Endothelial cell of umbilical vein (primary cell): ENCODE measurements at places on chromosomes 4 and X. TPM values are rescaled to one million over a fixed set of nuclear protein-coding genes. Genes with fewer than 3 reads are reported as not detected.

Gene LANCL3
- polyA plus RNA-seq, result 0.08 and 0.12 TPM in 2 replicates

DNA sequence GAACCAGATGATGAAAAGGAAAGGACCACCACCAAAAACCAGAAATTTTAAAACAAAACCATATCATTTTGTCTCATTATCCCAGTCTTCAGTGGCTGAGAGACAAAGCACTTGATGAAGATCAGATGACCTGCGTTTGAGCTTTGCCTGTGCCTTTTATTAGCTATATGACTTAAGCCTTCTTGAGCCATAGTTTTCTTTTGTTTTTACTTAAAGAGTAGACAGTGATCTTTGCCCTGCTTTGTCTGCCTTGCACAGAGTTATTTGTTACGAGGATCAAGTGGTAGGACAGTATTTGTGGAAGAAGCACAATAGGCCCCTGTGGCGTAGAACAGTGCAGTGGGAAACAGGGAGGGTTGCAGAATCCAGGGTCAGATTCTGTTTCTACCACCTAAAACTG lies 89.9 kb downstream of the SLC10A6 start:
- no peak overlapping the region for H3K4me3 ChIP-seq
- no peaks in the 10 kb centered on the region for H3K4me1 ChIP-seq
- H3K27ac ChIP-seq, result no peak overlapping the region
- no peaks in the 10 kb centered on the region for H3K27me3 ChIP-seq
- DNase-seq, result no peak
- no peaks in the 10 kb centered on the region for H3K36me3 ChIP-seq

DNA sequence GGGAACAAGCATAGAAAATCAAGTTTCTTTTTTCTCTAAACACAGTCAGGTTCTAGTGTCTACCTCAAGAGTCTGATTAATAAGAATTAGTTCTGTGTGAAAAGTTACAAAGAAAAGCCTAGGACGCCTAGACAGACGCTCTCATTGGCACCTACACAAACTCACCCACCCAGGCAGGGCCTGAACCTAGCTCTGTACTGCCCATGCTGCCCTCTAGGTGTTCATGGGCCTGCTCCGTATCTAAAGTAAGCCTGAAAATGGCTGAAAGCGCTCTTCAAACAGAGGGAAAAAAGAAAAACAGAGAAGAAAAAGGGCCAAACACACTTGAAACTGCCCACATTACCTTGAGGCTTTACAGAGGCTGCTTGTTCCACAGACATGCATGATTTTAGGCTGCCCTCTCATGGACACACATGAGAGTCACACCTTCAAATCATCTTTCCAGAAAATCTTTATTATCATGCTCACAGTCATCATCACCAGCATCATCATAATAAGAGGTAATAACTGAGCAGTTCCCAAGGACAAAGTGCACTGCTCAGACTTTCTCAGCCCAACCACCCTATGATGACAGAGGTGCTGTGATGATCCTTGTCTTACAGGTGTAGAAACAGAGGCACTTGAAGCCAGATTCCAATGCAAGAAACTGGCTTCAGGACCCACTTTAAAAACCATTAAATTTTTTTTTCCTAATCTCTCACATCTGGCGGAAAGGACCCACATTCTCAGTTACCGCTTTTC lies 49.6 kb downstream of the MAP7D2 start:
- no peaks in the 10 kb centered on the region for H3K27me3 ChIP-seq
- H3K27ac ChIP-seq, result no peak overlapping the region
- no peaks in the 10 kb centered on the region for H3K36me3 ChIP-seq
- peak; percentile 11 for DNase-seq
- peaks cover 4% of the 10 kb centered on the region for H3K4me1 ChIP-seq

DNA sequence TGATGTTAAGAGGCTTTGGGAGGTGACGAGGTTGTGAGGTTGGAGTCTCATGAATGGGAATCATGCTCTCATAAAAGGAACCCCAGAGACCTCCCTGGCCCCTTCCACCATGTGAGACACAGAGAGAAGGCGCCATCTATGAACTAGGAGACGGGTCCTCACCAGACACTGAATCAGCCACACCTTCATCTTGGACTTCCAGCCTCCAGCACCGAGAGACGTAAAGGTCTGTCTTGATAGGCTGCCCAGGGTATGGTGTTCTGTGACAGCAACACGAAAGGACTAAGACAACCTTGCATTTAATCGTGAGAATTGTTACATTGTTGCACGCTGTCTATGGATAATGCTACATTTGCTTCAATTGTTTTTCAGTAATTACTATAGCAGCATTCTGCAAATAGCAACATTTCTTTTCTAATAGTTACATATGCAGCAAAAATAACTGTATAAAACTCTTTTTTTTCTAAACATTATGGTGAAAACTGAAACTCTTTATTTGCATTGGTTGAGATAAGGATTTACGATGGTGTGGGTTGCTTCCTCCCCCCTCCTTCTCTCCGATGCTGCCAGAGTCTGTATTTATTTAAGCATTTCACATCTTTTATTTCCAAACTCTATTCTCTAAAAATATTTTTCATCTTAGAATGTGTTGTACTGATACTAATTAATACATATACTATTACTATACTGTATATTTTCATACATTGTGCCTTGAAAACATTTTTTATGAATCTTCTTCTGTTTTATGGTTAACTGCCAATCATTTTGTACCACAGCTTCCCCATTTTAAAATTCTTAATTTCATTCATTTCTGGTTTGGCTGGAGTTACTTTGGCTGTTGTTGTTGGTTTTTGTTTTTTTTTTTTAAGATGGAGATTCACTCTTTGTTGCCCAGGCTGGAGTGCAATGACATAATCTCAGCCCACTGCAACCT lies 26.4 kb upstream of the AKAP17A start:
- no peak overlapping the region for H3K4me3 ChIP-seq
- no peaks in the 10 kb centered on the region for H3K27me3 ChIP-seq
- no peak for DNase-seq
- H3K27ac ChIP-seq, result no peak overlapping the region
- H3K36me3 ChIP-seq, result no peaks in the 10 kb centered on the region

GRCh38 chr4:105963461-105964400 lies 68.5 kb downstream of the NPNT start:
- H3K36me3 ChIP-seq, result no peaks in the 10 kb centered on the region
- no peak for DNase-seq
- no peaks in the 10 kb centered on the region for H3K4me1 ChIP-seq
- no peak overlapping the region for H3K4me3 ChIP-seq
- no peak overlapping the region for H3K27ac ChIP-seq

DNA sequence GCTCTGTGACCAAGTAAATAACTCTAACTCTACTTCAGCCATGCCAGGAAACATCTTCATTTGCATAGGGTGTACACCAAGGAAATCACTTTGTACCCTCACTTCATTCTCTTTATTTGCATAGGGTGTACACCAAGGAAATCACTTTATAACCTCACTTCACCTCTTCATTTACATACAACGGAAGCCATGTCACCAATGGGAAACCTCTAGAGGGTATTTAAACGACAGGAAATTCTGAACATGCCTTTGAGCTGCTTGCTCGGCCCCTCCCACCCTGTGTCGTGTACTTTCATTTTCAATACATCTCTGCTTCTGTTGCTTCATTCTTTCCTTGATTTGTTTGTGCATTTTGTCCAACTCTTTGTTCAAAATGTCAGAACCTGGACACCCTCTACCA lies 848.1 kb upstream of the FRG1 start:
- DNase-seq, result no peak
- H3K4me3 ChIP-seq, result no peak overlapping the region
- H3K36me3 ChIP-seq, result no peaks in the 10 kb centered on the region
- no peaks in the 10 kb centered on the region for H3K4me1 ChIP-seq
- H3K27me3 ChIP-seq, result no peaks in the 10 kb centered on the region

GRCh38 chr4:14771504-14772175 lies 230.6 kb upstream of the CPEB2 start:
- H3K4me1 ChIP-seq, result no peaks in the 10 kb centered on the region
- H3K27ac ChIP-seq, result no peak overlapping the region
- H3K4me3 ChIP-seq, result no peak overlapping the region
- DNase-seq, result no peak

Gene NXF2
- polyA plus RNA-seq, result not detected in 2 replicates

- H3K36me3 ChIP-seq, result no peaks in the 10 kb centered on the region
- peak; percentile 72 for DNase-seq
- H3K27ac ChIP-seq, result peak overlapping the region; percentile 41
- no peaks in the 10 kb centered on the region for H3K27me3 ChIP-seq
- no peak overlapping the region for H3K4me3 ChIP-seq
These were observed 107.3 kb downstream of the AMMECR1 start for GRCh38 chrX:110210417-110211139.

DNA sequence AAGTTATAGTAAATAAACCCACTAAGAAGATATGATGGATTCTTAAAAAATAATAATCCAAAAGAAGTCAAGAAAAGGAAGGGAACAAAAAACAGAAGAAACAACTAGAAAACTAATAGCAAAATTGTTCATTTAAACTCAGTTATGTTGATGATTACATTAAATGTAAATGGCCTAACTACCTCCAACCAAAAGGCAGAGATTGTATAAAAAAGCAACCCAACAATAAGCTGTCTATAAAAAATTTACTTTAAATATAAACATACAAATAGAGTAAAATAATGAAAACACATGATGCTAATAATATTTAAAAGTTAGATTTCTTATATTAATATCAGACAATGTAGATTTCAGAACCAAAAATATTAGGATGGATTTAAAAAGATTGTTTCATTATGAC lies 340.6 kb downstream of the CAMK2D start:
- no peaks in the 10 kb centered on the region for H3K27me3 ChIP-seq
- H3K4me3 ChIP-seq, result no peak overlapping the region
- H3K4me1 ChIP-seq, result no peaks in the 10 kb centered on the region
- no peak for DNase-seq
- no peaks in the 10 kb centered on the region for H3K36me3 ChIP-seq

DNA sequence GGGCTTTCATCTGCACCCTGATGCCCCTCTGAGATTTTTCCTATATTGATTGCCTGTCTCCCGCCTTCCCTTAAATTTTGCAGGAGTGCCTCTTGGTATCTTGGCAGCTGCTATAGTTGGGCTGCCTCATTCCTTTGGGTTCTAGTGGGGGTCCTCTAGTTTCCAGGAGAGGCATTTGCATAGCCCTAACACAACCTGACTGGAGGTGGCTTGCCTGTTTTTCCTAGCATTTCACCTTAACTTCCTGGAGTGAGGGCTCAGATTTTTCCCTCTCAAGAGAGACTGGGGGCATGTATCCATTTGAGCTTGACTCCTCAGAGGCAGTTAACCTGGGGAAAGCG lies 46.0 kb downstream of the UGT2A3 start:
- DNase-seq, result no peak
- H3K4me3 ChIP-seq, result no peak overlapping the region
- H3K27ac ChIP-seq, result no peak overlapping the region
- no peaks in the 10 kb centered on the region for H3K27me3 ChIP-seq

GRCh38 chr4:128244379-128244778 lies 43.2 kb downstream of the PGRMC2 start:
- H3K27ac ChIP-seq, result no peak overlapping the region
- H3K36me3 ChIP-seq, result no peaks in the 10 kb centered on the region
- no peaks in the 10 kb centered on the region for H3K27me3 ChIP-seq
- no peak overlapping the region for H3K4me3 ChIP-seq

- H3K27ac ChIP-seq, result no peak overlapping the region
- H3K36me3 ChIP-seq, result no peaks in the 10 kb centered on the region
- no peak for DNase-seq
- H3K4me1 ChIP-seq, result no peaks in the 10 kb centered on the region
These were observed 30.8 kb upstream of the PGM2 start for GRCh38 chr4:37795581-37796195.

GRCh38 chr4:52822972-52823701 lies 39.0 kb upstream of the RASL11B start:
- H3K27me3 ChIP-seq, result no peaks in the 10 kb centered on the region
- no peaks in the 10 kb centered on the region for H3K4me1 ChIP-seq

Gene CCNB3
- polyA plus RNA-seq, result 1.5 and 1.9 TPM in 2 replicates

- H3K4me1 ChIP-seq, result no peaks in the 10 kb centered on the region
- peaks cover 2% of the 10 kb centered on the region for H3K36me3 ChIP-seq
- no peak overlapping the region for H3K4me3 ChIP-seq
These were observed 23.4 kb downstream of the SMS start for GRCh38 chrX:21963731-21964405.

DNA sequence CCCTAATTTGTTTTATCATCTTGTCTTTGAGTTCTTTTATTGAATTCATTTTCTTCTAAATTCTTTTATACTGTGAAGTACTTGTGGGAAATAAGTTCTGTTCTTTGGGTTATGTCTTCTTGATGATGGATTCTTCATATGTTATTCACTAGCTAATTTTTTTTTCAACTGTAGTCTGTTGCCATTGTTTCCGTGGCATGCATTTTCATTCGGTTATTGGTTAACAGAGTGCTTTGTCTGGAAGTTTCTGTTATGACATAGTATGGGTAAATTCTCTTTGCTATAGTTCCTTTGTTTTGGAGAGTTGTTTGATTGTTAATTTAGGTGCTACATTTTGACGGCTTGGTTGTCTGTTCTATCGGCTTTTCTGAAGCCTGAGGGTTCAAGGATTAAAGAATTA lies 184.9 kb upstream of the AADAT start:
- no peak for DNase-seq
- H3K36me3 ChIP-seq, result no peaks in the 10 kb centered on the region
- no peaks in the 10 kb centered on the region for H3K27me3 ChIP-seq
- H3K4me1 ChIP-seq, result no peaks in the 10 kb centered on the region
- H3K4me3 ChIP-seq, result no peak overlapping the region
- H3K27ac ChIP-seq, result no peak overlapping the region

DNA sequence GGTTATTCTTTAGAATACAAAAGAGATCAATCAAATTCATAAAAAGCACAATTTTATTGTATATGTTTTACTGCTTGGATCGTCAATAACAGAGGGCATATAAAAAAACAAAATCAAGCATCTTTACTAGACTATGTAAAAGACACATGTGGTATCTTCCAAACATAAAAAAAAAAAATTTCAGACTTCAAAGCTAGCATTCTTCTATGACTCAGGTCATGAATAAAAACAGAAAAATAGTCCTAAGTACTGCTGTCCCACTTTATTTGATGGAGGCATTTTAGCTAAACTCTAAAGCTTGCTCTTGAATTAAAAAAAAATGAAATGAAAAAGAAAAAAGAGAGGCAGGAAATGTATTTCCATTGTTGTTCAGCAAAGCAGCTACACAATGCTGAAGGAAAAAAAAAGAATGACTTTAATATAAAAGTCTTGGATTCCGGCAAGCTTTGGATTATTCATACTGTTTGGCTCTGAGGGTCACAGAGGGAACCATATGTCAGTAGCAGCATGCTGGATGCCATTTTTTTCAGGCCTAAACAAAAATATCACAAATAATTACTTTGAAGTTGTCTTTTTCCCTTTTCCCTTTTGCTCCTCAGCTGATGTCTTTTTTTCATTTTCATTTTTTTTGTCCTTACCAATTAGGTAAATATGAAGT lies 249.1 kb upstream of the DIAPH2 start:
- H3K4me3 ChIP-seq, result no peak overlapping the region
- H3K27me3 ChIP-seq, result no peaks in the 10 kb centered on the region
- peak overlapping the region; percentile 99 for H3K27ac ChIP-seq
- no peaks in the 10 kb centered on the region for H3K36me3 ChIP-seq
- peak; percentile 68 for DNase-seq
- H3K4me1 ChIP-seq, result peaks cover 50% of the 10 kb centered on the region

- H3K4me3 ChIP-seq, result no peak overlapping the region
- no peaks in the 10 kb centered on the region for H3K36me3 ChIP-seq
- DNase-seq, result no peak
- H3K27ac ChIP-seq, result no peak overlapping the region
These were observed 10.7 kb downstream of the USP9X start for GRCh38 chrX:41095908-41096307.
